ENCODE measurements at places on chromosomes 13 and 19. TPM values are rescaled to one million over a fixed set of nuclear protein-coding genes. Genes with fewer than 3 reads are reported as not detected.

- no peak overlapping the region for H3K27ac ChIP-seq
- H3K4me3 ChIP-seq, result no peak overlapping the region
- peaks cover 4% of the 10 kb centered on the region for H3K27me3 ChIP-seq
These were observed 114.4 kb upstream of the SERTM1 start for GRCh38 chr13:36559375-36559774.

DNA sequence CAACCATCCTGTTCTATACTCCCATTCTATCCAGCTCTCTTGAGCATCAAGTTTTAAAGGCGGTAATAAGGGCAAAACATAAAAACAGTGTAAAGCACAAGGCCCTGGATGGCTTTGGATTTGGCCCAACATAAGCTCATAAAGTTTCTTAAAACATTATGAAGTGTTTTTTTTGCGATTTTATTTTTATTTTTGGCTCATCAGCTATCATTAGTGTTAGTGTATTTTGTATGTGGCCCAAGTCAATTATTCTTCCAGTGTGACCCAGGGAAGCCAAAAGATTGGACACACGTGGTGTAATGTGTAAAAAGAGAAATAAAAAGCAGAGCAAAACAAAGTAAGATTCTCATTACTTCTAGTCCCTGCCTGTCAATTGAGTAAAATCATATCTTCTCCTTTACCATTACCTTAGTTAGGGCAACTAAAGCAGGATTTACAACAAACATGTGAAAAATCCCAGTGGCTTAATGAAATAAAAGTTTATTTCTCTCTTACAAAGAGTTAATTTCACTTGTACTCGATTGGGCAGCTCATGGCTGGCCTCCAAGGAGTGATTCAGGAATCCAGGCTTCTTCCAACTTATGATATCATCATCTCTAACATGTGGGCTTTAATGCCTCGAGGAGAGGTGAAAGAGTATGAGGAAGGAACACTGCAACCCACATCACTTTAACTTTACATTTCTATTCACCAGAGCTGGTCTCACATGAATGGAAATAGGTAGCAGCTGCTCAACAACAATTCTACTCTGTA lies 725.2 kb upstream of the SLITRK1 start:
- no peak overlapping the region for H3K27ac ChIP-seq
- H3K4me1 ChIP-seq, result no peaks in the 10 kb centered on the region
- H3K27me3 ChIP-seq, result no peaks in the 10 kb centered on the region
- no peak overlapping the region for H3K4me3 ChIP-seq
- no peaks in the 10 kb centered on the region for H3K36me3 ChIP-seq

- H3K36me3 ChIP-seq, result no peaks in the 10 kb centered on the region
- no peaks in the 10 kb centered on the region for H3K27me3 ChIP-seq
- H3K27ac ChIP-seq, result no peak overlapping the region
- DNase-seq, result no peak
These were observed 520.4 kb downstream of the SLITRK6 start for GRCh38 chr13:85278851-85279250.

DNA sequence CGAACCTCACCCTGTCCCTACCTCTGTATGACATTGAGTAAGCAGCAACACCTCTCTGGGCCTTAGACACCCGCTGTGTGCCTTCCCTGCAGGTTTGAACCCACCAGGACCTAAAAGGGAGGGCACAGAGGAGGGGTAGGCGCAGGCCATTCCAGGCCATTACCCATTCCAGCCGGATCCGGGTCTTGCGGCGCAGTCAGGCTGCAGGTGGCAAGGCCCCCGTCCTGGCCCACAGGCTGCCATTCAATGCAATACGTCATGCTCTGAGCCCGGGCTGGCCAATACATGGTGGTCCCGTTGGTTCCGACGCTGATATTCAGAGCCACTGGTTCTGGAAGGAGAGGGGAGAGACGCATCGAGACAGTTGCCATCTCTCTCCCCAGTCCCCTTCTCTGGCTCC lies 17.4 kb downstream of the IL12RB1 start:
- no peaks in the 10 kb centered on the region for H3K27me3 ChIP-seq
- H3K4me3 ChIP-seq, result no peak overlapping the region
- no peak for DNase-seq
- H3K4me1 ChIP-seq, result peaks cover 8% of the 10 kb centered on the region

GRCh38 chr13:35941374-35941773 lies 189.8 kb downstream of the DCLK1 start:
- no peaks in the 10 kb centered on the region for H3K36me3 ChIP-seq
- no peaks in the 10 kb centered on the region for H3K27me3 ChIP-seq
- H3K27ac ChIP-seq, result no peak overlapping the region
- H3K4me1 ChIP-seq, result no peaks in the 10 kb centered on the region
- DNase-seq, result no peak

DNA sequence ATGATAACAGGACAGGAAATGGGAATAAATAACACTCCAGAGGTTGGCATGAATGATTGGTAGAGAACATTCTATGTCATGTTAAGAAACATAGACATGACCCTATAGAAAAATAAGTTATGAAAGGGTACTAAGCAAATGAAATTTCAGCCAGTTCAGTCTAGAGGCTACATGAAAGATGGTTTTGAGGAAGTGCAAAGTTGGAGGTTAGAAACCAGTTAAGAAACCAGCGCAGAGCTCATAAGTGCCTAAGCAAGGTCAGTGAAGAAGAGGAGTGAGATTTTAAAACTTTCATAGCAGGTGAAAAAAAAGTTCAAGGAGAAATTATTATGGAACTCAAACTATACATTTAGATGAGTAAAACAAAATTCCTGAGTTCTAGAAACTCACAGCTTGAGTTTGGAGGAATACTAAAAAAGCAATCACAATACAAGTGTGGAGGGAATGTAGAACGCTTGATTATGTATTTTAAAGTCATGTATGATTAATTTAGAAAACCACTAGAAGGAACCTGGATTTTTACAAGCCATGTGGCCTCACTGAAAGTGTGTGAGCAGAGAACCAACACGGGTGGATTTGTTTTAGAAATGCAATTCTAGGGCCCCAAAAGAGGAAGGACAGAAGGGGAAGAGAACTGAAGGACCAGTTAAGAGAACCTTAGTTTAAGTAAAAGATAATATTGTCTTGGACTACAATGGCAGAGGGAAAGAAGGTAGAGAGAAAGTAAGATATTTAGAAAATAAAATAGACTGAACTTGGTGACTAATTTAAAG lies 162.4 kb downstream of the PCDH20 start:
- DNase-seq, result no peak
- no peaks in the 10 kb centered on the region for H3K4me1 ChIP-seq
- H3K27me3 ChIP-seq, result no peaks in the 10 kb centered on the region
- no peak overlapping the region for H3K27ac ChIP-seq

- H3K27me3 ChIP-seq, result no peaks in the 10 kb centered on the region
- peak; percentile 92 for DNase-seq
- H3K27ac ChIP-seq, result peak overlapping the region; percentile 100
- peaks cover 43% of the 10 kb centered on the region for H3K4me1 ChIP-seq
- peaks cover 42% of the 10 kb centered on the region for H3K36me3 ChIP-seq
These were observed 5.0 kb upstream of the KMT2B start for GRCh38 chr19:35712567-35713505.

- H3K27ac ChIP-seq, result peak overlapping the region; percentile 86
- peak overlapping the region; percentile 85 for H3K4me3 ChIP-seq
- H3K4me1 ChIP-seq, result peaks cover 60% of the 10 kb centered on the region
- peaks cover 11% of the 10 kb centered on the region for H3K36me3 ChIP-seq
These were observed 689 bp downstream of the DCUN1D2 start for GRCh38 chr13:113489549-113490495.

DNA sequence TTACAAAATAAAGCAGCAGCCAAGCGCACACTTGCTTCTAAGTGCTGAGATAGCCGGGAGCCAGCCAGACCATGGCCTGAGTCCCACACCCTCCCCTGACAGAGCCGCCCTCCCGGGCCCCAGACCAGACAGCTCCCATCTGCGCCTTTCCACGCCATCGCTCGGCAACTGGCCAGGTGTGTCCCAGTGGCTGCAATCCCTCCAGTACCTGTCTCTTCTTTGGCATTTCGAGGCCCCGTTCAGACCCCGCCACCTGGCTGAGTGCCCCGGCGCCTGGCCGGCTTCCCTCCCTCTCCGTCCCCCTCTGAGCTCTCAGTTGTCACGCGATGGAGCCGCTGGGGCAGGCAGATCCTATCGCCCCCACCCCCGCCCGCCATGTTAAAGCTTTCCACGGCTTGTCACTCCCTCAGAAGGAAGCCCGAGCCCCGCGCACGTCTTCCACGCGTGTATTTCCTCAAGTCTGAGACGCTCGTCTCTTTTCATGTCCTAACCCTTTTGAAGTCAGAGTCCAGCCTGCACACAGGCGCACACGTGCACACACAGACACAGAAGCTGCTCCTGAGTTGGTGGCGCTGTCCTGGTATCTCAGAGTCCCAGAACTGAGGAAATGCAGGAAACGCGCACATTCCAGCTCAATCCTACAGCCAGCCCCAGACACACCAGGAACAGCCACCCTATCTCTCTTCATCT lies 7.9 kb downstream of the MLLT1 start:
- H3K4me1 ChIP-seq, result peaks cover 43% of the 10 kb centered on the region
- H3K27ac ChIP-seq, result peak overlapping the region; percentile 15
- DNase-seq, result no peak
- H3K36me3 ChIP-seq, result peaks cover 17% of the 10 kb centered on the region

DNA sequence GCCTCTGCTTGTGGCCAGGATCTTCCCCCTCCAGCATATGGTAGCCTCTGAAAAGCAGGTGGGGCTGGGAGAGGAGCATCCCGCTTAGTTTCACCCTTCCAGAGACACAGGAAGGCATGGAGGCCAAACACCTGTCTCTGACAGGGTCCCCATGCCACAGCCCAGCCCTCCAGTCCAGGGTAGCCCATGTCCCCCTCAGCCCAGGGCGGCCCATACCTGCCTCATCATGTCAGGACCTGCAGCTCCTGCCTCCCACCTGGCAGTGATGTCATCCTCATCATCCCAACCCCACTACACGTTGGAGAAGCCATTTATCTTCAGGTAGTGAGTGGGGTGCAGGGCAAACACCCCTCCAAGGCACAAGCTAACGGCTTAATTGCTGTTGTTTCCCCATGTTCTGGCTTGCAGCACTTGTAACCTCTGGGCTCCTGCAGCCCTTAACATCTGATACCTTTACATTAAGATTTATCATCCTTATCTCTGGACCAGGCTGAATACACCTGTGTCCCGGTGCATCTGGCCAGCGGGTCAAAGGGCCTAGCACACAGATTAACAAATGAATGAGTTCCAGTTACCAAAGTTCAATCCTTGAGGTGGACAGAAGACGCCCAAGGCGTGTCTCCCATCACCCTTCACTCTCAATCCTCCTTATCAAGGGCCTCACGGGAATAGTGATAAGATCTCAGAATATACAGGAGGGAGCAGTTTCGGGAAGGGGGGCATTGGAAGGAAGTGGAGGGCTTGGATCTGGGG lies 22.2 kb downstream of the ZNF175 start:
- peak overlapping the region; percentile 81 for H3K27ac ChIP-seq
- peak overlapping the region; percentile 84 for H3K4me3 ChIP-seq
- H3K4me1 ChIP-seq, result peaks cover 18% of the 10 kb centered on the region
- no peak for DNase-seq

DNA sequence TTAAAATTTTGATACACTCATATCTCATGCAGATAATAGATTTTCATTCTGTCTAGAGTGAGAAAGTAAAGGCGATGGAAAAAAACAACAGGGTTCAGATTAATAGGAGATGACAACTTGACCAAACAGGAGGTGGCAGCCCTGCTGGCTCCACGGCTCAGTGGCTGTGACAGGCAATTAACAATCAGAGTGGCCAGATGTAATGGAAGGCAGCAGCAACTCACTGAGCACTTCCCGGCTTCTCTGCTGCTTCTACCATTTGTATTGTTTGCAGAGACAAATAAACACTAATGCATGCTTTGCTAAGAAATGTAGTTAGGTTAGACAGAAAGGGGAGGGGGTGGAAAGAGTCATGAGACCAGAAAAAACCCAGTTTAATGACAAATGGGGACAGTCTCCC lies 473.0 kb upstream of the SLC10A2 start:
- no peaks in the 10 kb centered on the region for H3K27me3 ChIP-seq
- no peaks in the 10 kb centered on the region for H3K4me1 ChIP-seq
- H3K27ac ChIP-seq, result no peak overlapping the region
- no peak for DNase-seq

DNA sequence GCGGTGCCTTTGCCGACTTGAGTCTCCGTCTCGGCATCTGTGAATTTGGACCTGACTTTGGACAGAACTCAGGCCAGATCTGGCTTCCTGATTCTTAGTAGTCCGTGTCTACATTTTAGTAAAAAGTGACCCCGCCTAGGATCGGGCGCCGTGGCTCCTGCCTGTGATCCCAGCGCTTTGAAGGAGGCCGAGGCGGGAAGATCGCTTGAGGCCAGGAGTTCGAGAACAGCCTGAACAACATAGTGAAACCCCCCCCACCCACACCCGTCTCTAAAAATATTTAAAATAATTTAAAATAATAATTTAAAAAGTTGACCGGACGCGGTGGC lies 849 bp upstream of the TCF3 start:
- peaks cover 32% of the 10 kb centered on the region for H3K4me1 ChIP-seq
- H3K36me3 ChIP-seq, result peaks cover 14% of the 10 kb centered on the region
- peak overlapping the region; percentile 89 for H3K27ac ChIP-seq
- no peaks in the 10 kb centered on the region for H3K27me3 ChIP-seq
- no peak for DNase-seq

GRCh38 chr13:84567848-84568247 lies 685.6 kb upstream of the SLITRK1 start:
- H3K4me1 ChIP-seq, result no peaks in the 10 kb centered on the region
- DNase-seq, result no peak
- no peaks in the 10 kb centered on the region for H3K36me3 ChIP-seq

- no peak overlapping the region for H3K27ac ChIP-seq
- no peaks in the 10 kb centered on the region for H3K36me3 ChIP-seq
- no peaks in the 10 kb centered on the region for H3K4me1 ChIP-seq
- H3K4me3 ChIP-seq, result no peak overlapping the region
- no peak for DNase-seq
These were observed 1403.5 kb downstream of the PCDH9 start for GRCh38 chr13:65826657-65827056.

GRCh38 chr19:39923862-39924261 lies 10.6 kb downstream of the FCGBP start:
- H3K4me3 ChIP-seq, result no peak overlapping the region
- H3K36me3 ChIP-seq, result peaks cover 10% of the 10 kb centered on the region
- no peak overlapping the region for H3K27ac ChIP-seq
- H3K4me1 ChIP-seq, result peaks cover 16% of the 10 kb centered on the region

DNA sequence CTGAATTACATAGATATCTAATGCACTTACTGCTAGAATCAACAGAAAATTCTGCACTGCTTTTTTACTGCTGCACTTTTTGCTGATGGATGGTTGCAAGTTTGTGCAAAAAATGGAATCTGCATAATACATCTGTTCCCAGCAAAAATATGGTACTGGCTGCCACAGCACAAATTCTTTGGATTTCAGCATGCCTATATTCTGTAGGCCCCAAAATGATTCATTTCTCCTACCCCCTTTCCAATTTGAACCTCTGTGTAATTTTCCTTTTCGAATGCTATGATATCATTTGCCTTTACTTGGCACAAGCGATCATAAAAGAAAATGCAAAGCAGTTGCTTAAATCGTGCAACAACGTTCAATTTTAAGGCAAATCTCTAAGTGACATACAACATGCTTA lies 524.2 kb upstream of the NBEA start:
- H3K27me3 ChIP-seq, result peaks cover 2% of the 10 kb centered on the region
- DNase-seq, result no peak
- no peak overlapping the region for H3K4me3 ChIP-seq
- no peaks in the 10 kb centered on the region for H3K36me3 ChIP-seq
- H3K4me1 ChIP-seq, result no peaks in the 10 kb centered on the region

Gene ZNF628
- 6.8 TPM for total RNA-seq

Gene EBPL
- total RNA-seq, result 40.7 TPM

Gene LGALS14
- 1.4 TPM for total RNA-seq

Gene ZNF845
- total RNA-seq, result 6.3 TPM

Data from activated CD4-positive, alpha-beta T cell treated with anti-CD3 and anti-CD28 coated beads for 36 hours (primary cell).